Mesothelial cell of epicardium (in vitro differentiated cells): ENCODE measurements at places on chromosomes 7 and 10. TPM values are rescaled to one million over a fixed set of nuclear protein-coding genes. Genes with fewer than 3 reads are reported as not detected.

- peaks cover 12% of the 10 kb centered on the region for H3K4me1 ChIP-seq
- no peak overlapping the region for H3K4me3 ChIP-seq
- DNase-seq: no peak
- no peaks in the 10 kb centered on the region for H3K36me3 ChIP-seq
- H3K27me3 ChIP-seq: no peaks in the 10 kb centered on the region
Observed at GRCh38 chr7:13834328-13834761, 155.1 kb downstream of the ETV1 start.

GRCh38 chr10:58637352-58637751, 124.7 kb downstream of the BICC1 start:
- H3K4me1 ChIP-seq: peaks cover 33% of the 10 kb centered on the region
- no peaks in the 10 kb centered on the region for H3K36me3 ChIP-seq
- DNase-seq: no peak
- peak overlapping the region; percentile 31 for H3K27ac ChIP-seq

The RASSF4 gene
- 15.4 to 16.6 TPM (median 16.3 TPM) in 3 replicates for total RNA-seq

- DNase-seq: no peak
- H3K27ac ChIP-seq: no peak overlapping the region
- H3K36me3 ChIP-seq: no peaks in the 10 kb centered on the region
- no peaks in the 10 kb centered on the region for H3K27me3 ChIP-seq
Observed at GRCh38 chr7:120941064-120941463, 9.5 kb upstream of the ING3 start.

DNA sequence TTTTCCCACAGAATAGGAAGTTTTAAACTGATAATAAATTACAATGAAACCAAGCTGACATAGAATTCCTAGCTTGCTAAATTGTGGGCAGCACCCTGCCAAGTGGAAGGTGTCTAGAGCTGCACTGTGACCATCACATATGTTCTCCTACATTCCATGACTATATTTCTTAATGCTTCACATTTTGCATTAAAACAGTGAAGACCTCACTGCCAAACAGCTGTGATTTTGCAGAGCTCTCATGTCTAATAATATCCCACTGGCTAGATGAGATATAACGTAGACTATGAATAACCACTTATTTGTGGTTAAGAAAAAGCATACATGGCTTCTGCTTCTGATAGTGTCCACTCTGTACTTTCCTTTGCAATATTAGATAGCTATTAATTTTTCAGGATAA, 228.3 kb upstream of the TEX47 start:
- H3K36me3 ChIP-seq: no peaks in the 10 kb centered on the region
- no peaks in the 10 kb centered on the region for H3K27me3 ChIP-seq
- H3K27ac ChIP-seq: no peak overlapping the region

The PDZD7 gene
- total RNA-seq: 1.2 to 1.8 TPM (median 1.8 TPM) in 3 replicates

- H3K27me3 ChIP-seq: no peaks in the 10 kb centered on the region
- peaks cover 22% of the 10 kb centered on the region for H3K36me3 ChIP-seq
- no peak overlapping the region for H3K27ac ChIP-seq
- no peaks in the 10 kb centered on the region for H3K4me1 ChIP-seq
Observed at GRCh38 chr10:35027567-35027966, 62.6 kb downstream of the CUL2 start.

The GCK gene
- total RNA-seq: 1.5 to 2.4 TPM (median 2.2 TPM) in 3 replicates

The OR2F1 gene
- total RNA-seq: 0.11 TPM in 1 of 3 replicates, not detected in the others

- H3K4me3 ChIP-seq: no peak overlapping the region
- no peaks in the 10 kb centered on the region for H3K36me3 ChIP-seq
- no peak overlapping the region for H3K27ac ChIP-seq
- DNase-seq: peak; percentile 2
- peaks cover 21% of the 10 kb centered on the region for H3K4me1 ChIP-seq
Observed at GRCh38 chr7:44294325-44295069, 30.9 kb downstream of the CAMK2B start.

DNA sequence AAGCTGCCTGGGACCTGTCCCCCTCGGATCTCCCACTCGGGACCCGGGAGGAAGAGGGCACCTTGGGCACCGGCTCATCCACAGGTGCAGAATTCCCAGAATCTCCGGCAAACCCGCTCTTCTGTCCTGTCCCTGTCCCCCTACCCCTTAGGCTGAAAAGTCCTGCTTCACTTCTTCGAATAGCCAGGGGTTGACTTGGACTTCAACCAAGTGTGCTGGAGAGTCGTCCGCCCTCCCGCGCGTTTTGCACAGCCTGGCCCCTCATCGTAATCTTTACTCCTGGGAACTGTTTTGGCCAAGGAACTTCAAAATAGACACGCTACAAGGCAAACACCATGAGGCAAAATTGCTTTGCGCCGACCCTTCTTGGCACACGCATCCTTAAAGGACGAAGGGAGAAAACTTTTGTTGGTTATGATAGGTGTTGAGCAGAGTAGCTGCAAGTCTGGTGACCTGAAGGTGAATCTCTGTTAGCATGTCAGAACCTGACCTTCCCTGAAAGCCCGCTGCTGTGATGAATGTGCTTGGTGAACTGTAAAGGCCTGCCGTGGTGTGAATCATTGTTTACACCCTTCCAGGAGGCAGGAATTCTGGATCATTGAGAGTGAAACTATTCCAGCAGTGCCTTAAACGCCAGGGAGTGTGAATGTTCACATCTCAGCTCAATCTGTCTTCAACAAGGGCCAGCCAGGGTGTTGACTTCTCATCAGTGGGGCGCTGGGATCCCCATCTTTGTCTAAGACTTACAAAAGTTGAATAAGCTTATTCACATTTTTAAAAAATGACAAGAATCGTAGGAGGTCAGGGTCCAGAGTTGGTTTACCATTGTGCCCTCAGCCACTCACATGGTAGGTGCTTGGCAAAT, 589 bp upstream of the RAPGEF5 start:
- H3K36me3 ChIP-seq: peaks cover 8% of the 10 kb centered on the region
- peaks cover 46% of the 10 kb centered on the region for H3K27me3 ChIP-seq
- peak; percentile 39 for DNase-seq
- peaks cover 8% of the 10 kb centered on the region for H3K4me1 ChIP-seq
- peak overlapping the region; percentile 71 for H3K27ac ChIP-seq
- H3K4me3 ChIP-seq: peak overlapping the region; percentile 83

DNA sequence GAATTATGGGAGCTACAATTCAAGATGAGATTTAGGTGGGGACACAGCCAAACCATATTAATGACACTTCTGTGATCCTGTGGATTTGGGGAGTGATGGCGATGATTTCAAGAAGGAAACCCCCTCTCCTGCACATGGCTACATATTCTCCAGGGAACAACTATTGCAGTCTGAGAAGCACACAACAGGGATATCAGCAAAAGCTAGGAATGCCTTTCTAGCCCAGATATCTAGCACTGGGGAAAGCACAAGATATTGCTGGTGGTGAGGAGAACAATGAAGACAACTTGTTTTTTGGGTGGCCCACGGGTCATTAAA, 24.3 kb downstream of the EPDR1 start:
- no peak overlapping the region for H3K4me3 ChIP-seq
- DNase-seq: no peak
- peaks cover 16% of the 10 kb centered on the region for H3K4me1 ChIP-seq
- H3K36me3 ChIP-seq: peaks cover 2% of the 10 kb centered on the region

The PIK3AP1 gene
- 0.16 to 0.36 TPM (median 0.25 TPM) in 3 replicates for total RNA-seq

- DNase-seq: no peak
- peaks cover 4% of the 10 kb centered on the region for H3K36me3 ChIP-seq
- no peak overlapping the region for H3K27ac ChIP-seq
- no peaks in the 10 kb centered on the region for H3K27me3 ChIP-seq
- H3K4me1 ChIP-seq: no peaks in the 10 kb centered on the region
- H3K4me3 ChIP-seq: no peak overlapping the region
Observed at GRCh38 chr7:158121441-158122045, 466.1 kb downstream of the PTPRN2 start.

DNA sequence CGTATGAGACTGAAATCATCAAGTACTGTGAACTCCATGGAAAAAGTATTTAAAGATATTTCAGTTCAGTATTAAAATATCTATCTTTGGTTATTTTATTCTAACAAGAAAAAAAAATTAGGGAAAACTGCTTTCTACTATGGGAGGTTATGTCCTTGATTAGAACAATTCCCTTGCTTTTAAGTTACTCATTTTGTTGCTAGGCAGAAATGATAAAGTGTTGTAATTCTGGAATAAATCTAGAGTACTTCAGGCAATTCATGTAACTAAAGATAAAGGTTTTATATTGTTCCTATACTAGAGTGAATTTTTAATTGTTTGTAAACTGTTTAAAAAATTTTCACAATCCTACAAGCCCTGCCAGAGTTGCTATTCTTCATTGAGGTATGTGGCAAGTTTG, 92.0 kb downstream of the BBS9 start:
- no peaks in the 10 kb centered on the region for H3K4me1 ChIP-seq
- H3K36me3 ChIP-seq: peaks cover 3% of the 10 kb centered on the region
- no peak overlapping the region for H3K27ac ChIP-seq
- no peaks in the 10 kb centered on the region for H3K27me3 ChIP-seq

DNA sequence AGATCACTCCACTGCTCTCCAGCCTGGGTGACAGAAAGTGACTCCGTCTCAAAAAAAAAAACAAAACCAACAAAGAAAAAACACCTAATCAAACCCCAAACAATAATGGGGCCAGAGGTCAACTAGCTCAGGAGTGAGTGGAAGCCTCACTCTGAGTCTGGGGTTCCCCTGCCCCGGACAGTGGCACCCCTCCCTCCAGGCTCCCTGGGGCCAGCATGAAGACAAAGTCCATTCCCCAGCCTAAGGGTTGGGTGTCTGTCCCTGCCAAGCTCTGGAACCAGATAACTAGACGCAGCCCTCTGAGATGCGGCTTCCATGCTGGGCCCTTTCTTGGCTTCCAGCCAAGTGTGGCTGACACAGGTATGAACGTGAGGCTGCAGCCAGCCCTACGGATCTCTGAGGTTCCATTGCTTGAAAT, 1.7 kb upstream of the FUOM start:
- H3K36me3 ChIP-seq: peaks cover 14% of the 10 kb centered on the region
- peaks cover 23% of the 10 kb centered on the region for H3K4me1 ChIP-seq
- H3K27me3 ChIP-seq: no peaks in the 10 kb centered on the region
- DNase-seq: no peak
- peak overlapping the region; percentile 84 for H3K27ac ChIP-seq

- H3K4me1 ChIP-seq: peaks cover 42% of the 10 kb centered on the region
- peak overlapping the region; percentile 95 for H3K27ac ChIP-seq
- no peak for DNase-seq
- no peaks in the 10 kb centered on the region for H3K27me3 ChIP-seq
- H3K4me3 ChIP-seq: no peak overlapping the region
Observed at GRCh38 chr10:72765051-72765745, 73.3 kb downstream of the MCU start.

DNA sequence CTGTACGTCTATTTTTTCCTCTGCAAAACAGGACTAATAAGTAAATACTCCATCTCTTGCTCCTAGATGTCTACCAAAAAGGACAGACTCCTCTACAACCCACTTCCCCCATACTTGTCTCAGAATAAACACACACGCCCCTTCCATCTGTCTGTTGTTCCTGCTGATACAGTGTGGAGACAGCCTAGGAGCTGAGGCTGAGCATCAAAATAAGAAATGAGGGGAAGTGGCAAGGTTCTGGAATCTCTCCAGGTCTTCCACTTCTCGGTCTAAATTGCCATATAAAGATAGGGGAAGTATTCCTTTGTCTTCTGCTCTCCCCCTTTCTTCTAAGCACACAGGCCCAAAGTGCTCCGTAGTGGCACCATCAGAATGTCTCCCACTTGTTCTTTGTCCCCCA, 30.8 kb upstream of the VSIR start:
- H3K4me3 ChIP-seq: no peak overlapping the region
- no peak for DNase-seq
- no peaks in the 10 kb centered on the region for H3K36me3 ChIP-seq
- H3K4me1 ChIP-seq: peaks cover 5% of the 10 kb centered on the region

DNA sequence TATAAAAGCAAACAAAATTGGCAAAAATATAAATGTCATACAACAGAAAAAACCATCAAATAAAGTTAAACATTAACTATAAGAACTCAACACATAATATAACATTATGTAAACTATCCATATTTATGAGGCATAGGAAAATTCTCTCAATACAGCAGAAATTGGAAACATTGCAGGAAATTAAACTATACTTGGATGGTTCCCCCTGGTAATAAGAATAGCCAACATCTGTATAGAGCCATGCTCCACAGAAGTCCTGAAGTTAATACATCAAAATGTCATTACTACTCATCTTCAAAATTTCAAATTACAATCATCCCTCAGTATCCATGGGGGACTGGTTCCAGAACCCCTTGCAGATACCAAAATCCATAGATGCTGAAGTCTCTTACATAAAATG, 350.5 kb downstream of the PARD3 start:
- H3K4me3 ChIP-seq: no peak overlapping the region
- no peak overlapping the region for H3K27ac ChIP-seq
- H3K36me3 ChIP-seq: peaks cover 7% of the 10 kb centered on the region
- no peak for DNase-seq

DNA sequence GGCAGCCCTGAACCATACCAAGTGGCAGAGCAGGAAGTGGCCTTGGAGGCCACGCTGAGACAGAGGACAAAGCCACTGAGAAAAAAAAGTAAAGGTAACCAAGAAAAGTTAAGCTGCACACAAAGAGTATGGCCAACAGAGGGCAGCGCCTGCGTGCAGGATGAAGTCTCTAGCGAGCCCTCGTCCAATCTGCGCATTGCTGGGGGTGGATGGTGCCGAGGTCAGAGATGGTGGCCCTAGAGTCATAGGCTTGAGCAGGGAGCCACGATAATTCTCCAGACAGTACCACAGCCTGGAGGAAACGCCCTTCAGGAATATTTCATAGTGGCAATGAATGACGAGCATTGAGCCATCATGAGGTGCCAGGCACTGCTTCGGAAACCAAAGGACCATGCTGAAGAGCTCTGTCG, 9.7 kb downstream of the ATP6V0E2 start:
- H3K4me3 ChIP-seq: no peak overlapping the region
- H3K27me3 ChIP-seq: peaks cover 1% of the 10 kb centered on the region
- peaks cover 4% of the 10 kb centered on the region for H3K36me3 ChIP-seq
- H3K4me1 ChIP-seq: peaks cover 2% of the 10 kb centered on the region
- no peak for DNase-seq

DNA sequence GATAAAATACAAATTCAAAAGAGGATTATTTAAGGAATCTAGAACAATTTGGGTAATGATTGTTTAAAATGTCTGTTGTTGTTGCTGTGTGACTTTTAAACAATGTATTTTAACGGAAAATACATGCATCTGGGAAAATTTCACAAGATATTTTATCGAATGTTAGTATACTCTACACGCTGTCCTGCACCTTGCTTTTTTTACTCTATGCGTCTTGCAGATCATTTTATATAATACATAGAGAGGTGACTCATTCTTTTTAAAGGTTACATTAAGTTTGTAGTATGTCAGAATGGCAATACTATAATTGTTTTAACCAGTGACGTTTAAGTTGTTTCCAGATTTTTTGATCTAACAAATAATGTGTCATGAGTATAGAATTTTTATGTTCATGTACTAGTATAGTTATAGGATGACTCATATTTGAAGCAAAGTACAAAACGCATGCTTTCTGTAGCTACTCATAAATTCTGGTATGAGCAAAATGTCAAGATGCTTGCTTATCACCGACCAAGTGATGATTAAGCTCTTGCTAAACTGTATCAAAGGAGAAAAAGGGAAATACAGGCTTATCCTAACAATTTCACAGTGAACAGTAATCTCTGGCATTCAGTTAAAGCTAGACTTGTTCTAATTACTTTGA, 4.9 kb downstream of the DKK1 start:
- no peak overlapping the region for H3K4me3 ChIP-seq
- peak overlapping the region; percentile 74 for H3K27ac ChIP-seq
- H3K4me1 ChIP-seq: peaks cover 23% of the 10 kb centered on the region
- no peak for DNase-seq
- peaks cover 37% of the 10 kb centered on the region for H3K27me3 ChIP-seq
